Body of pancreas (tissue), 4 donors: ENCODE measurements at places on chromosomes 6 and 20. TPM values are rescaled to one million over a fixed set of nuclear protein-coding genes. Genes with fewer than 3 reads are reported as not detected.

Gene FAM83C
- not detected for total RNA-seq

Gene VGLL2
- not detected for total RNA-seq

Gene COX4I2
- total RNA-seq, result not detected

Gene DLK2
- total RNA-seq, result not detected

Gene C20orf141
- total RNA-seq, result not detected

Gene CALHM5
- total RNA-seq, result 0.33 TPM

Gene SLC17A5
- 11.2 TPM for total RNA-seq

Gene SLC35F1
- total RNA-seq, result under 0.01 TPM

Gene CAP2
- 2.3 TPM for total RNA-seq

Gene ARFGEF3
- 21.8 TPM for total RNA-seq

Gene CDSN
- total RNA-seq, result not detected

GRCh38 chr6:166052837-166053236 lies 114.8 kb downstream of the TBXT start:
- no peak for DNase-seq
- no peaks in the 10 kb centered on the region for H3K36me3 ChIP-seq
- no peaks in the 10 kb centered on the region for H3K4me1 ChIP-seq
- H3K4me3 ChIP-seq, result no peak overlapping the region
- H3K27me3 ChIP-seq, result no peaks in the 10 kb centered on the region
- no peak overlapping the region for H3K27ac ChIP-seq

DNA sequence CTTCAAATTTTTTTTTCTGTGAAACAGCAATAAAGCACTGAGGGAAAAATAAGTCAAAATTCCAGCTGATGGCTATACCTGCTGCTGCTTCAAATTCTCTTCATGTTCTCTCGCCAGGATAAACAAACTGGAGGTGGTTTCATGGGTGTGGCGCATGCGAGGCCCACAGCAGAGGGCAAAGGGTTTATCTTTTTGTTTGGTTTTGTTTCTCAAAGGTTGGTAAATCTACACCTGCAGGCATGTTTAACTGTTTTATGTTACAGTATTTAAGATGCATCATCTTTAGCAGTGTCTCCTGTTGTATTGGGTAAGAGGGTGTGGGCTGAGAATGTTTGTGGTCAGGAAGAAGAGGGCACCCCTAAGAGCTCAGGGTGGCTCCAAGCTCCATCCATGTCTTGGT lies 342.2 kb downstream of the CDH26 start:
- no peak overlapping the region for H3K4me3 ChIP-seq
- H3K27me3 ChIP-seq, result no peaks in the 10 kb centered on the region
- no peaks in the 10 kb centered on the region for H3K4me1 ChIP-seq
- H3K36me3 ChIP-seq, result no peaks in the 10 kb centered on the region

DNA sequence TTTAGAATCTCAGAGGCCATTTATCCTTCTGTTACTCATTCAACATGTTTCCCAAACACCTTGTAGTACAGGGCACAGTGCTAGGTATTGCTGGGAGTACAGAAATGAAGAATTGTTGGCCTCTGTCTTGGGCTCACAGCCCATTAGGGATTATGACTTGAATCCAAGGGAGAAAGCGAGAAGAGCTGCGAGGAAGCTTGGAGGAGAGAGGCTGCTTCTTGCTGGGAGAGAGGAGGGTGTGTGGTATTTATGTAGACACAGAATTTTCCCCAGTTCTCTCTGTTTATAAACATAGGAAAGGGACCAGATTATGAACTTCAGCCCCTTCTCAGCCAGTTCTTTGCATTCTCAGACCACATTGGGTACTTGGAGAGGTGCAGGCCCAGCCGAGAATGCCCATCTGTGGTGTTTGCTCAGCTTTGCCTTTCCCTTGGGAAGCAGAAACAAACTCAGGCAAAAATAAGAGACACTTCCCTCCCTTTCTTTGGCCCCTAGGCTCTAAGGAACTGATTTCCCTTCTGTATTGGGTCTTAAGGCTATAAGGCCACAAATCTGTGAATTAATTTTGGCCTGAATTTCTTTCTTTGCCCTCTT lies 17.9 kb downstream of the CHMP4B start:
- H3K4me1 ChIP-seq, result peaks cover 98% of the 10 kb centered on the region
- H3K27ac ChIP-seq, result peak overlapping the region; percentile 29
- H3K36me3 ChIP-seq, result no peaks in the 10 kb centered on the region
- no peak overlapping the region for H3K4me3 ChIP-seq
- DNase-seq, result peak; percentile 47
- H3K27me3 ChIP-seq, result no peaks in the 10 kb centered on the region

GRCh38 chr20:50663095-50663821 lies 28.1 kb downstream of the RIPOR3 start:
- peak overlapping the region; percentile 96 for H3K27ac ChIP-seq
- no peaks in the 10 kb centered on the region for H3K36me3 ChIP-seq
- DNase-seq, result peak; percentile 93
- peaks cover 64% of the 10 kb centered on the region for H3K4me1 ChIP-seq
- H3K4me3 ChIP-seq, result no peak overlapping the region
- no peaks in the 10 kb centered on the region for H3K27me3 ChIP-seq

- no peaks in the 10 kb centered on the region for H3K36me3 ChIP-seq
- H3K27me3 ChIP-seq, result no peaks in the 10 kb centered on the region
- no peak overlapping the region for H3K27ac ChIP-seq
Observed at GRCh38 chr20:9616455-9616805, 102.0 kb downstream of the LAMP5 start.

- no peaks in the 10 kb centered on the region for H3K36me3 ChIP-seq
- no peak overlapping the region for H3K27ac ChIP-seq
- no peak for DNase-seq
- H3K4me1 ChIP-seq, result no peaks in the 10 kb centered on the region
Observed at GRCh38 chr6:117371492-117371891, 54.2 kb downstream of the ROS1 start.

- no peak overlapping the region for H3K27ac ChIP-seq
- no peaks in the 10 kb centered on the region for H3K36me3 ChIP-seq
- no peak for DNase-seq
- H3K4me3 ChIP-seq, result no peak overlapping the region
Observed at GRCh38 chr20:50695135-50695872, 4.0 kb upstream of the RIPOR3 start.

DNA sequence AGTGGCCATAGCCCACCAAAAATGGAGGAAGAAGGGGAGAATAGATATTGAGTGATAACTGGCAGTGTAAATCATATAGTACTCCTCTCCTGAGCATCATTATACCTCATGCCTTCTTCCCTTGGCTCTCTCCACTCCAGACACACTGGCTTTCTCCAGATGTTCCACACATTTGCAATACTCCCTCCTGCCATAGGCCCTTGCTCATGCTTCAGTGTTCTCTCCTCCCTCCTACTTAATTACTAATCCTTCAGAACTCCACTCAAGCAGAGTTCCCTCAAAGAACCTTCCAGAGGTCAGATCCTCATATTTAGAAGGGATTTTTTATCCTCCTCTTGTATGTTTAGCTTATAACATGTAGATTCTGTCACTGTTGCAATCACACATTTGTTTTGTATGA lies 279.5 kb upstream of the SUPT3H start:
- H3K27me3 ChIP-seq, result no peaks in the 10 kb centered on the region
- no peak for DNase-seq
- H3K36me3 ChIP-seq, result no peaks in the 10 kb centered on the region
- no peak overlapping the region for H3K27ac ChIP-seq

DNA sequence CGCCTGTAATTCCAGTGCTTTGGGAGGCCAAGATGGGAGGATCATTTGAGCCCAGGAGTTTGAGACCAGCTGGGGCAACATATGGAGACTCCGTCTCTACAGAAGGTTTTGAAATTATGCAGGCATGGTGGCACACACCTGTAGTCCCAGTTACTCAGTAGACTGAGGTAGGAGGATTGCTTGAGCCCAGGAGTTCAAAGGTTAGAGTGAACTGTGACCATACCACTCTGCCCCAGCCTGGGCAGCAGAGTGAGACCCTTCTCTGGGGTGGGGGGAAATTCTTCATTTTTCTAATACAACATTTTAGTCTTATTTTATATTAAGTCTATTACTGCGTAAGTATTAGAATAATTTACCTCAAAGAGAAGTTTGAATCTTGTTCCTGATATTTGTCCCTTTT lies 20.1 kb upstream of the SUMO4 start:
- peaks cover 9% of the 10 kb centered on the region for H3K36me3 ChIP-seq
- H3K4me3 ChIP-seq, result no peak overlapping the region
- H3K4me1 ChIP-seq, result peaks cover 13% of the 10 kb centered on the region
- DNase-seq, result no peak

DNA sequence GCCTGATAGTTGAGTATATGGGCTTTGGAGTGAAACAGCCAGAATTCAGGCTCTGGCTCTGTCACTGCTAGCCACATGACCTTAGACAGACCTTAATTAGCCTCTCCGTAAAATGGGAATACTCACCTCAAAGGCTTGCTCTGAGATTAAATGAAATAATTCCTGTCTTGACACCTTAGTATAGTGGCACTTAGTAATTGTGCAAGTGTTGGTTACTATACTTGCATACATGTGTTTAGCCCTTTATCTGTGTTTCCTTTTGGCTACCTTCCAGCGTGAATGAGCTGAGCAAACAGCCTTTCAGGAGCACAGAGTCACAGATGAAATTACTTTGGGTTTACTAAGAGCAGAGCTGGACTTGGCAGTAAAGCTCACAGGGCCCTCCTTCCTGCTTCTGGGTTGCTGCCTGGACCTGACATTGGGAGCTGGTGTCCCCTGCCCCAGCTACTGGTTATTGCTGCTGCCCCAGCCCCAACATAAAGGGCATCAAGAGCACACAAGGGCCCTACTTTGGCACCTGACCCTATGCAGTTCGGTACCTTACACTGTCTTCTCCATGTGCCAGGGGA lies 32.8 kb downstream of the CD164 start:
- H3K4me1 ChIP-seq, result peaks cover 17% of the 10 kb centered on the region
- H3K4me3 ChIP-seq, result no peak overlapping the region
- no peaks in the 10 kb centered on the region for H3K36me3 ChIP-seq
- no peaks in the 10 kb centered on the region for H3K27me3 ChIP-seq

DNA sequence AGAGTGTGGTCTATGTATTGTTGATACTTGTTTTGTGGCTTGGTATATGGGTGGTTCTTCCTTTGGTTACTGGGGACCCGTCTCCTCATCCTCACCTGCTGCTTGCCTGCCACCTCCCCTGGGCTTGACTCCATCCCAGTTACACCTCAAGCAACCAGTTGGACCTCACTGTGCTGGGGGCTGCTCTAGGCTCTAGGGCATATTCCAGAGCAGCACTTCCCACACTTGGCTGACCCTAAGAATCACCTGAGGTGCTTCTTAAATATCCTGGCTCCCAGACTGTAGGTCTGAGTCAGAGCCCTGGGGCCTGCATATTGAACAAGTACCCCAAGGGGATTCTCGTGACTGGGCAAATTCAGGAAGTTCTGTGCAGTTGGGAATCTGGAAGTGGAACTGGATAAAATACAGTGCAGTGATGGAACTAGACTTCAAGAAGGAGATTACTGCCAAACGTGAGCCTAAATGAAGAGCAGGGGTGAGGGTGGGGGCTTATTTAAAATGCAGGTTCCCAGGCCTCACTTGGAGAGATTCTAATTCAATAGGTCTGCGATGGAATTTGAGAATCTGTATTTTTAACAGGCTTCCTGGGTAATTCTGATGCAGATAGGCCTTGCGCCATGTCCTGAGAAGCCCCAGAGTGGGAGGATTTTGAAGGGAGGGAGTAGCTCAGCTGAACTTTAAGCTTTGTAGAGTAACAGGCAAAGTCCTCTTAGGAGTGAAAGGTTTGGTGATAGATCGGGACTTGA lies 7.6 kb downstream of the SPATS1 start:
- no peak overlapping the region for H3K4me3 ChIP-seq
- no peaks in the 10 kb centered on the region for H3K36me3 ChIP-seq
- no peak overlapping the region for H3K27ac ChIP-seq
- no peaks in the 10 kb centered on the region for H3K4me1 ChIP-seq

DNA sequence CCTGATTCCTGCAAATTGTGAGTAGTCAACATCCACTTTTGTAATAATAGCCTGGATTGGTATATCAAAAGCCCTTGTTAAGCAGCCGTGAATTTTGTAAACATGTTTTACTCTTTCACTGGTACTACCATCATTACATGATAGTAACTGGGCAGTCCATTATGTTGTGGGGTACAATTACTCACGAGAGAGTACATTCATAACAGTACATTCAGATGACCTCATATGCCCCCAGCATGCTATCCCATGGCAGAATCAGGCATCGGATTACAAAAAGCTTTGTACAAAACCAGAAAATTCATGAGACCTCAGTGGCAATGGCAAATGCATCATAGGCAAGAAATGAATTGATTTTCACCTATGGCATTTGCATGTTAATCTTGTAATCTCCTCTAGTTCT lies 166.2 kb downstream of the EPM2A start:
- no peak for DNase-seq
- no peak overlapping the region for H3K4me3 ChIP-seq
- H3K36me3 ChIP-seq, result no peaks in the 10 kb centered on the region
- no peaks in the 10 kb centered on the region for H3K4me1 ChIP-seq
- no peaks in the 10 kb centered on the region for H3K27me3 ChIP-seq
- H3K27ac ChIP-seq, result no peak overlapping the region

DNA sequence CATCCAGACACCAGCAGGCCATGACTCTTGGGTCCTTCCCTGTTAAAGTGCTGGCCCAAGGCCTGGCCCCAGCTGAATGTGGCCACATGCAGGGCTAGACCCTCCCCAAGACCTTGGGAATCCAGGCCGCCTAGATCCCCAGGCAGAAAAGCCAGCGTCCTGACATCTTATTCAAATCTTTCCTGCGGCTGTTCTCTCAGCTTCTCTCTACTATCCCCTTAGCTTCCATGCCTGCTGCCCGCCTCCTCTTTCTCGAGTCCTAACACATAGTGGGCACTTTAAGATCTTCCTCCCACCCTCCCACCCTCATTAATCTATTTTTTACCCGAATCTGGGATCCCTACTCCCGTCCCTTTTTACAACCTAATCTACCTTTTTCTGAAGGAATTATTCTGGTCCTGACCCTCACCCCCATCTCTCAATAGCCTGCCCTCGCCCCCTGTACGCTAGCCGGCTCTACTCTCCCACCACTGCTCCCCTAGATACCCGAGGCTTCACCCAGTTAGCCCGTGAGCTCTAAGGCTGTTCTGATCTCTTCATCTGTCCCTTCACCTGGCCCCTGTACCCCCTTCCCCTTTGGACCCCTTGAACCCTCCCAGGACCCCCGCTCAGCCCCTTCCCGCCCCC lies at the start of gene CCHCR1:
TSS of gene CCHCR1 (minus strand) at position 290 of the 627 bp plus-strand sequence. CDS start at position 88, 202 bp downstream.
- H3K4me3 ChIP-seq, result peak within 1 kb of the TSS; percentile 42
- peaks cover 1% of the 10 kb centered on the region for H3K36me3 ChIP-seq
- peaks cover 16% of the 10 kb centered on the region for H3K4me1 ChIP-seq

DNA sequence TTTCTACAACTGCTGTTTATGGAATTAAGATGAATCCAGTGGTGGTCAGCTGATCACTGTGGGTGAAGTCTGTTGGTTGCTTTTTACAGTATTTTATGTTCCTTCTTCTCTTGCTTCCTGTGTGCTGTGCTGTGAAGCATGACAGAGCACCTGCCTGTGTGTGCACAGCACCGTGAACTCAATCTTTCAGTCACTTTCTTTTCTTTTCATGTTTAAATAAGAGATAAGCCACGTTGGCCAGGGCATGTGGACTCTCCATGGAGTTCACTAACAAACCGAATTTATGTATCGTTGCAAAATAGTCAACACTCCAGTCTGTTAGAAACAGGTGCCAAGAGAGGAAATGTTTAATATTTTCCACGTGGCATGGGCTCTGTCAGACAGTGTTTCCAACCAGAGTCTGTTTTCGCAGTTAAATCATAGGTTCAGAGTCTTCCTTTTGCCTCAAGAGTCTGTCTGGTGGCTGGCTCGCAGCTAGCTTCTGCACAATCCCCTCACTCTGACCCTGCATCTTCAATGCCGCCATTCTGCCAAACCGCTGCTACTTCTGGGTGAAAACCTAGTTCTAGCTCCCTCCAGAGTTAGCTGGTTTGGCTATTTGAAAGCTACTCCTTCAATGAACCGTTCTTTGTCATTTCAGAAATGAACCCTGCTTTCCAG lies 73.2 kb downstream of the QRSL1 start:
- H3K27ac ChIP-seq, result peak overlapping the region; percentile 83
- no peak overlapping the region for H3K4me3 ChIP-seq
- no peaks in the 10 kb centered on the region for H3K36me3 ChIP-seq
- no peaks in the 10 kb centered on the region for H3K27me3 ChIP-seq
- peak; percentile 86 for DNase-seq
- peaks cover 39% of the 10 kb centered on the region for H3K4me1 ChIP-seq
